ENCODE measurements at places on chromosomes 11 and 22.

- no peak for DNase-seq
Measured at GRCh38 chr11:76391021-76391420, 9.9 kb downstream of the GVQW3 start.

DNA sequence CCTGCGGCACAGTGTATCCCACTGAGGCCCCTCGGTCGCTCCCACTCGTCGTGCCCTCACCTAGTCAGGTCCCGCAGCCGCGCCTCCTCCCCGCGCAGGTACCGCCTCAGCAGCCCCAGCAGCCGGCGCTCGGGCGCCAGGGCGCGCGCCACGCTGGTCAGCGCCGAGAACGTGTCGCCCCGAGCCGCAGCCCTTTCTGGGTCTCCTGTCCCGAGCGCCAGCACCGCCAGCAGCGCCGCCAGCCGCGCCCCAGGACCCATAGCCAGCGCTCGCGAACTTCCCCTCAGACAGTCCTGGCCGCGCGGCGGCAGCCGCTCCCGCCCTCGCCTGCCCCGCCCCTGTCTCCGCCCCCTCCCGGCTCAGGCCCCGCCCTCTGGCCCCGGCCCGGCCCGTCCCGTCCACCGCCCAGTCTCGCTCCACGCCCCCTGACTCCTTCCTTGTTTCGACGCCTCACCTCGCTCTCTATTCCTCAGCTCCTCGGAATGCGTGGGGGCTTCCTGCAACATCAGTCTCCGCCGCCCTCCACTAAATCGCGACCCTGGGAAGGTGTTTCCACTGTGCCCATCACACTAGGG, at the start of gene P4HA3:
Gene P4HA3, minus strand, starts transcription at position 289 of the 575 bp plus-strand sequence. Its CDS starts 29 bp downstream, at position 260.
- DNase-seq = no peak

DNA sequence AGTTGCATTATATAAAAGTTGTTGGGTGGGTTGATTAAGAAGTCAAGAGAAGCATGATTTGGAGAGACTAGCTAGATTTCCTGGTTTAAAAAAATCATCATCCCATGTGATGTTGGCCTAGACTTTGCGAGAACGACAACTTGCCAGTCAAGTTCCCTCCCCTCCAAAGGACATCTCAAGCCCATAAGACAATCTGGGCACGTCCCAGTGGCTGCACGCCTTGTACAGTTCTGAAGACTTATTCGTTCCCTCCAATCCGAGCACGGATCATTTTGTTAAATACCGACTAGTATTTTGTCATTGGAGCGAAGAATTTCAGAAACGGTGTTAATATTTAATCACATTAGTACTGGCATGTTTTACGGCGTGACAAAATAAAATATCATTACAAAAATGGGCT, 8.0 kb downstream of the MN1 start:
- DNase-seq = no peak

GRCh38 chr22:39148026-39148726, 4.3 kb downstream of the CBX7 start:
- DNase-seq = no peak

- no peak for DNase-seq
Measured at GRCh38 chr11:58734681-58735490, 3.1 kb upstream of the GLYAT start.

GRCh38 chr11:2752204-2752770, 52.5 kb upstream of the KCNQ1OT1 start:
- DNase-seq = no peak

DNA sequence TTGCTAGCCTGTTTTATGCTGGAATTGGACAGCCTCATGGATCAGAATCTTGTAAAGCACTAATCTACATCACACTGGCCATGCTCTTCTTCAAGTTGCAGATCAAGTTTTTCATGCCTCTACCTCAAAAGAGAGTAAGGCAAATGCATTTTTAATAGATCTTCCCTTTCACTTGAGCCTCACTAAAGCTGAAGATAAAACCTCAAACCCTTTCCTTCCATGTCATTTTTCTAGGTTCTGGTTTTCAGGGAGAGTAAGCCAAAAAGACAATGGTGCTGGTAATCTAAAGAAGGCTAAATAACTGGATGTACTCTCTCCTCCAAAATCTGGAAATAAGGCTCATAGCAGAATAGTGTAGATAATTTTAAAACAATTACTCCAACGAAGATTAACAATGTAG, 28.3 kb downstream of the POU2AF1 start:
- no peak for DNase-seq

DNA sequence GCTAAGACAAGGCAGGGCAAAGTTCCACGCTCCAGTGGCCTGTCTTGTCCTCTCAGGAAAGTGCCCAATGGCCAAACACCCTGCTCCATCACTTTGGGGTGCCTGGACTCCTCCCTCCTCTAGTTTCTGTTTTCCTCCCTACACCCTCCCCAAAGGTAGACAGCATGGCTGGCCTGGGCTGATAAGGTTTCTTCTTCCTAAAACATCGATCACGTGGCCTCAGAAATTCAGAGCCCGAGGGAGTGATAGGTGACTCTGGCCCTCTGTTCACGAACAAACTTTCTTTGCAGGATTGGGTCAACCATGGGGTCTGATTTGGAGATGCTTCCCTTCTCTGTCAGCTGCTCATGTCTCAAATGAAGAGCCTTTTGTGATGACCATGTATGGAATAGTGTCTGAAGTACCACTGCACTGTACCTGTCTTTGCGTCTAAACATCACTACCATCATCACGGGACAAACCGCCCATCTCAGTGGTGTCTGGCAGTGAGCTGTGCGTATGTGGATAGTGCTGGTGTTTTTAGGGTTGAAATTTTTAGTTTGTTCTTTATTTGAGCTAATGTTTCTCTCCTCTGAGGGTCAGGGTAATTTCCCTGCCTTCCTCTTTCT, 6.1 kb downstream of the MICAL2 start:
- DNase-seq = no peak

GRCh38 chr11:9962722-9963121, 298.8 kb downstream of the SWAP70 start:
- DNase-seq = no peak

DNA sequence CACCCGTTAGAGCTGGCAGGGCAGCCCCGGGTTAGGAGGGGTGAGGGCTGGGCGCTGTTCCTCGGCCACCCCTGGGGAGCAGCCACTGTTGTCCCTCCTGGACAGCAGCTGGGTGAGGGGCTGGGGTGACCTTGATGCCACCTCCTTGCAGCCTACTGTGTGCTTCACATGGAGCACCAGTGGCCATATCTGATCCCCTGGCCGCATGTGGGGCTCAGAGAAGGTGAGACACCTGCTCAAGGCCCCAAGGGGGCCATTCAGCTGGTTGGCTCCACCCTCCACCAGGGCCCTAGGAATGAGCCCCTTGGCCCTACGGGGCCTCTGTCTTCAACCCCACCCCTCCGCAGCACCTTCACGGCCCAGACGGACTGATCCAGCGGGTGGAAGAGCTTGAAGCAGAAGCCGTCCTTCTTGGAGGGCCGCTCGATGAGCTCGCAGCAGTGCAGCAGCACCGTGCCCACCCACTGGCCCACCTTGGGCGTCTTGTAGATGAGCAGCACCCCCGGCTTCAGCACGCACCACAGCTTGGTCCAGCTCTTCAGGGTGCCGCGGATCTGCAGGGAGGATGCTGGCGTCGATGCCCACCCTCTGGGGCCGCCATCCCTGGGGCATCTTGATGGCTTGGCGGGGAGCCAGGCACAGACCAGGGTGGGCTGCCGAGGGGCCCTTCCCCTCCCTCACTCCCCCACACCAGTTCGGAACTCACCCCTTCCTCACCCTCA, 44.9 kb downstream of the OSBPL5 start:
- DNase-seq = no peak

DNA sequence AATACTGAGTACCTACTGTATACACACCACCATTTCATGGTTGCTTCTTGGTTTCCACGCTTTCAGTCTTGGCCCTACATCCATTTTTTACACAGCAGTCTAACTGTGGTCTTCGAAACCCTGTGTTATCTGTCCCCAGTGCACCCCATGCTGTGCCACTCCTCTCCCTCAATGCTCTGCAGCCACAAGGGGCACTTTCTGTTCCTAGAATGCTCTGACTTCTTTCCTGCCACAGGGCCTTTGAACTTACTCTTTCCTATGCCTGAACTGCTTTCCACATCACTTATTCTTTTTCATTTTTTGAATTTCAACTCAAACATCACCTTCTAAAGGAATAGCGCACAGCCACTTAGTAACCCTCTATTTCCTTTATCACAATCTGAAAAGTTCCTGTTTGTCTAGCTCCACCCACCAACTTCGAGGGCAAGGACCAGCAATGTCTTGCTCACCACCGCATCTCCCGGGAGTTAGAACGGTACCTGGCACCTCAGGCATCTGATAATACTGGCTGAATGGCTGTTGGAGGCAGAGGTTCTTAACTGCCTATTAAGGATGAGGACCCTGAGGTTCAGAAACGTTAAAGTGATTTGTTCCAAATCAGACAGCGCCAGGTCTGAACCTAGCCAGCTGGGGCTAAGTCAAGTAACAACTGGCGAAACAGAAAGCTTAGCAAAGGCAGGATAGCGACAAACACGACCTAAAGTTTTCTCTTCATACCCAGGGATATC, 568 bp downstream of the ALG8 start:
- no peak for DNase-seq

DNA sequence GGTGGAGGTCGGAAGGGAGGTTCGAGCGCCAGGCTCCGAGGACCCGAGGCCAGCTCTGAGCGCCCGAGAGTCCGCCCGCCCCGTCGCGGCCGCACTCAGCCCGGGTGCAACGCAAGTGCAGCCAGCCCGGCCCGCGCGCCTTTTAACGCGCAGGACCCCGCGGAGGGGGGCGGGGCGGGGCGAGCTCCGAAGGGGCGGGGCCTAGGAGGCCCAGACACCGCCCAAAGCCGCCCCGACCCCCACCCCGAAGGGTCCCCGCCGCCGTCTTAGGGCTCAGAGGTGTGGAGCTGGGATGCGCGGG, at the start of gene PHOX2A:
Gene PHOX2A, minus strand, starts transcription at position 117 of the 301 bp plus-strand sequence. CDS start 172 bp downstream, outside the sequence.
- DNase-seq = no peak

- no peak for DNase-seq
Measured at GRCh38 chr11:88206751-88207150, 31.5 kb upstream of the RAB38 start.

All from caudate nucleus (tissue), 63 donors.